Left lung (tissue), 14 donors: ENCODE measurements at places on chromosomes 1 and 21. TPM values are rescaled to one million over a fixed set of nuclear protein-coding genes. Genes with fewer than 3 reads are reported as not detected.

TRIM63 gene
- 0.29 TPM for polyA plus RNA-seq

RNF186 gene
- polyA plus RNA-seq, result not detected

ADGRL4 gene
- polyA plus RNA-seq, result 13.0 TPM

IL19 gene
- not detected for polyA plus RNA-seq

NES gene
- polyA plus RNA-seq, result 81.8 TPM

SLAMF9 gene
- not detected for polyA plus RNA-seq
